IMR-90 (cell line): ENCODE measurements at places on chromosomes 5 and 9. TPM values are rescaled to one million over a fixed set of nuclear protein-coding genes. Genes with fewer than 3 reads are reported as not detected.
A peak's percentile ranks its signal among the peaks of the same experiment; 100 is the strongest.

- peak; percentile 17 for DNase-seq
These were observed 7.1 kb downstream of the GLIS3 start for GRCh38 chr9:4292781-4293180.

DNA sequence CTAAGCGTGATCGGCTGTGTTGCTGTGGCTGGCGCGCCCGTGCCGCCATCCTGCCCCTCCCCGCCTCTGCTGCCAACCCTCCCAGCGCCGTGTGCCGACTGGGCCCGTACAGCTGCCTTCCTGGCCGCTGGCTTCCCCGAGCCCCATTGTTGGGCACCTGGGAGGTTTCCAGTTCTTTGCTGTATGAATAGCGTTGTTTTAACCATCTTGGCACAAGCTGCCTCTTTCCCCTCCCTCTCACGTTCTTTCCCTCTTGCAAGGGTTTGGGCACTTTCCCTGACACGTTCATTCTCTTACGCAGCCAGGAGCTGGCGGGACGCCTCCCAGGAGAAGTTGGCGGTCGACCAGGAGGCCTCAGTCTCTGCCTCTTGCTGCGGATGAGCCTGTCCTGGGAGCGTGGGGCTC lies 43.1 kb upstream of the RXRA start:
- peak; percentile 70 for DNase-seq

- DNase-seq, result no peak
These were observed 47.5 kb upstream of the PLPP1 start for GRCh38 chr5:55582256-55582655.

GRCh38 chr5:113755516-113755915 lies 242.0 kb downstream of the YTHDC2 start:
- DNase-seq, result no peak

DNA sequence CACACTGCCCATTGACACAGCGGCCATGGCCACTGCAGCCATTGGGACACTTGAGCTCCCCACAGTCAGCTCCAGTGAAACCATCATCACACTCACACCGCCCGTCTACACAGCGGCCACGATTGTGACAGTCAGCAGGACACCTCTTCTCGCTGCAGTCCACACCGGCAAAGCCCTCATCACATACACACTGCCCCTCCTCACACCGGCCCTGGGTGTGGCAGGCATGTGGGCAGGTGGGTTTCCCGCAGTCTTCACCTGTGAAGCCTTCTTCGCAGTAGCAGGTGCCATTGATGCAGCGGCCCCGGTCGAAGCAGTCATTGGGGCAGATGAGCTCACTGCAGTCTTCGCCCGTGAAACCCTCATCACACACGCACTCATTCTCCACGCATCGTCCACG lies 31.5 kb downstream of the TNC start:
- no peak for DNase-seq

DNA sequence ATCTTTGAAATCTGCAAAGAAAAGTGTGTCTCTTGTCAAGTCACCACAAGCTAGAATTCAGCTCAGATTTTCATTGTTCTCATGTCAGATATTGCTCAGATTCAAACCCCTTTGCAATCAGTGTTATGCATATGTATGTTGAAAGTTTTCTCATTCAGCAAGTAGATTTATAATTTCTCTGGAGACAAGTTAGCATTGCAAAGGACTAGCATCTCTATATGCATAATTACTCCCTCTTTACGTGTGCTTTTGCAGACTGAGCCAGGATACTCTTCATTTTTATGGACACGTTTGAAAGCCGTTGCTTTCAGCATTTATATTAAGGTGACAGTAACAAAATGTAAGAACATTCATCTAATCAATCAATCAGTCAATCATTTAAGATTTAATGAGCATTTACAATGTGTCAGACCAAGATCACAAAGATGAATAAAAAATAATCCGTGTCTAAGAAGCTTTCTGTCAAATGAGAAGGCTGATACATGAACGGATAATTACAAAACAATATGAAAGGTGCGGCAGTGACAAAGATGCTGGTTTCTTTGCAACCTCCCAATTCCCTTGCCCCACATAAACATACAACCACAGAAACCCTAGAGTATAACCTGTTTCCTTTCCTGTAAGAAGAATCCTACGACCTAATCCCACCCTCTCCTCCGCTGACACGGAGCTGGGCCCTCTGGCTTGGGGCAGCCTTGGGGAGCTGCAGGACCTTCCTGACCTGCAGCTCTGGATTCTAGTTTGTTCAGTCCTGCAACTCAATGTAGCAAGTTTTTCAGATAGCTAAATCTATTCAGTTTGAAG lies 14.9 kb downstream of the CFAP95 start:
- no peak for DNase-seq

- DNase-seq, result peak; percentile 67
These were observed 33.6 kb upstream of the FBP1 start for GRCh38 chr9:94672811-94673487.

PKD2L2 gene
- not detected in 2 replicates for total RNA-seq

NMUR2 gene
- not detected in 2 replicates for total RNA-seq

PTPDC1 gene
- total RNA-seq, result 6.1 TPM in 2 replicates
